NCI-H1417 treated with DMSO at 0.1 percent for 48 hours (cell line): ENCODE measurements at places on chromosomes 4 and X.

DNA sequence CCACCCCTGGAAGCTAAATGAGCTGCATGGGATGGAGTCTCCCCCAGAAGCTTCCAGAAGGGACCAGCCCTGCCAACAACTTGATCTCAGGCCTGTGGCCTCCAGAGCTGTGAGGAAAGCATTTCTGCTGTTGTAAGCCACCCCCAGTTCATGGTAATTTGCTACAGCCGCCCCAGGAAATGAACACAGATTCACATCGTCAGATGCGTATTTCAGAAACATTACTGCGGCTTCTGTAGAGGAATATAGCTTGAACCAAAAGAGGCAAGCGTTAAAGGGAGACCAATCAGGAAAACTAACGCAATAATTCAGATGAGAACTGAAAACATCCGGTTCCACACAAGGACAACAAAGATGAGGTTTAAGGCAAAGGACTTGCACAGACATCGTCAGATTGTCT is 128.4 kb upstream of the TBL1X start:
- DNase-seq: no peak

DNA sequence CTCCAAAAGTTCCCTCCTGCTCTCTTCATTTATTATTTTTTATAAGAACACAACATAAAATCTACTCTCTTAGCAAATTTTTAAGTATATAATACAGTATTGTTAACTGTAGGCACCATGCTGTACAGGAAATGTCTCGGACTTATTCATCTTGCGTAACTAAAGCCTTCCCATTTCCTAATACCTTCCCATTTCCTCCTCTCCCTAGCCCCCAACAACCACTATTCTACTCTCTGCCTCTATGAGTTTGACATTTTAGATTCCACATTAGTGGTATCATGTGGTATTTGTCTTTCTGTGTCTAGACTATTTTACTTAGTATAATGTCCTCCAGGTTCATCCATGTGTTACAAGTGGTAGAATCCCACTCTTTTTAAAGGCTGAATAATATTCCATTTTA is 15.8 kb upstream of the SYTL4 start:
- no peak for DNase-seq

DNA sequence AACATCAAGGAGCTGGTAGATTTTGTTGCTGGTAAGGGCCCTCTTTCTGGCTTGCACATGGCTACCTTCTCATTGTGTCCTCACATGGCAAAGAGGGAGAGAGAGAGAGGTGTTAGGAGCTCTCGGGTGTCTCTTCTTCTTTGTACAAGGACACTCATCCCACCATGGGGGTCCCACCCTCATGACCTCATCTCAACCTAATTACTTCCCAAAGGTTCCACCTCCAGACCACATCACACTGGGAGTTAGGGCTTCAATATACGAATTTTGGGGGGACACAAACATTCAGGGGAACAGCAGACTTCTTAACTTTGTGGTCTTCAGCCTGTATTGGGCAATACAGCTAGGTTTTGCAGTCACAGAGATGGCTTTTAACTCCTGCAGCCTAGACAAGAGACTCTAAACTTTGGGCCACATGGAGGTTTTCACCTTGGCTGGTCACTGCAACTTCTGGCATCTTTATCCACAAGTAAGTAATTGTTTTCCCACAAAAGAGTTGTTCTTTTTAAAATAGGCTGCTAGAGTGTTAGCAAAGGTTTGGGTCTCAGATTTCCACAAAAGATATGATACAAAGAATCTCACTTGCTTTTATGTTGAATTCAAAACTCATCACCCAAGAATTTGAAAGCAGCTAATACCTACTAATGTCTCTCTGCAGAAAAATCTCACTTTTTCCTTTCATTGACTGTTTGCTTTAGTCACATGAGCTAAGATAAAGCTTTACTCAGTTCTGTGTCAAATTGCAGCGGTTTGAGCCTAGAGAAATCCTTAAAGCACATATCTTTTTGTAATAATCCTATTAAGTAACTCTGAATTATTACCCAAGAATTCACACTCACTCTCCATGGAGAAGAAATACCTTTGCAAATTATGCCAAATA is 39.6 kb upstream of the BBS12 start:
- DNase-seq: no peak

DNA sequence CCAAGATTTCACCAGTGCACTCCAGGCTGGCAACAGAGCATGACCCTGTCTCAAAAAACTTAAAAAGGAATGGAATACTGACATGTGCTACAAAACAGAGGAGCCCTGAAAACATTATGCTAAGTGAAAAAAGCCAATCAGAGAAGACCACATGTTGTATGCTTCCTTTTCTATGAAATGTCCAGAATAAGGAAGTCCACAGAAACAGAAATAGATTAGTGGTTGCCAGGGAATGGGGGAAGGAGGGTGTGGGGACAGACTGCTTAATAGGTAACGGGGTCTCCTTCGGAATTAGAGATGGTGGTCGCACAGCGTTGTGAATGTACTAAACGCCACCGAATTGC is 30.1 kb upstream of the KIAA0232 start:
- DNase-seq: no peak

- DNase-seq: no peak
Observed at GRCh38 chr4:7311205-7311604, 118.9 kb downstream of the SORCS2 start.

DNA sequence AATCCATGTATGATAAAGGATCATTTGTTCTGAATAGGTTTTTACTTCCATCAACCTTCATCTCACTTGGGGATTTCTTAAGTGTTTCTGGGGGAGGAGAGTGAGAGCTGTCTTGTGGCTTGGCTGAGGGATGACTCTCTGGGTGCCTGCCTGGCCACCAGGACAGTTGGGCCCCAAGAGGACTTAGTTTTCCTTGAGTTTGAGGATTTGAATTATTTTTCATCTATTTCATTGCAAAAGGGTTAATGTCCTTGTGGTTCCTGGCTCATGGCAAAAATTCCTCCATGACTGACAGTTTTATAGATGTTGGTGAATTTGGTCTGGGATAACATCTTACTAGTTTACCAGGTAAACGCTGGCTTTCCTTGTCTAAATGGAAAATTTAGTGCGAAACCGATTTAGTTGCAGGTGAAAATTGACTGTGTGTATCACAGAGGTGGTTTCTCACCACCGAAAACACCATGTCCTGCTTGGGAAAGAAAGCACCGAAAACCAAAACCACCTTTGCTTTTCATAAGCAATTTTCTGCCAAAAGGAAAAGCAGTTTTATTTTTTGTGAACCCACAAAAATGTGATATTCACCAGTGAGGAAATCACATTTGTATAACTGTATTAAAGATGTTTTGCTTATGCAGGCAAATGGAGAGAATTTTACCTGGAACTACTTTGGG is 331.3 kb upstream of the SFRP2 start:
- no peak for DNase-seq

- DNase-seq: no peak
Observed at GRCh38 chr4:122221322-122221721, 69.2 kb downstream of the BLTP1 start.

- DNase-seq: no peak
Observed at GRCh38 chr4:6785572-6785925, 3.0 kb downstream of the KIAA0232 start.

DNA sequence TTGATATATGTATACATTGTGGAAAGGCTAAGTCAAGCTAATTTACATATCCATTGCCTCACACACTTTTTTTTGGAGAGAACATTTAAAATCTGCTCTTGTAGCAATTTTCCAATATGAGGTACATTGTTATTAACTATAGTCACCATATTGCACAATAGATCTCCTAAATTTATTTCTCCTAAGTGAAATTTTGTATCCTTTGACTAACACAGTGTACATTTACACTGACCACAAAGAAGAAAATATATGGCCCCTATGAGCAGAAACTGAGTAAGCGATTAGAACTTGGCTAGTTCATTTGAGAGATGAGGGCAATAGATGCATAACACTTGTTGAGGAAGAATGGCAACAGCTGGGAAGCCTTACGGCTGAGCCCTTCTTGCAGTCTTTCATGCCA is 20.3 kb upstream of the GUCY1B1 start:
- DNase-seq: no peak

- DNase-seq: no peak
Observed at GRCh38 chrX:16433021-16433420, 216.9 kb upstream of the S100G start.

DNA sequence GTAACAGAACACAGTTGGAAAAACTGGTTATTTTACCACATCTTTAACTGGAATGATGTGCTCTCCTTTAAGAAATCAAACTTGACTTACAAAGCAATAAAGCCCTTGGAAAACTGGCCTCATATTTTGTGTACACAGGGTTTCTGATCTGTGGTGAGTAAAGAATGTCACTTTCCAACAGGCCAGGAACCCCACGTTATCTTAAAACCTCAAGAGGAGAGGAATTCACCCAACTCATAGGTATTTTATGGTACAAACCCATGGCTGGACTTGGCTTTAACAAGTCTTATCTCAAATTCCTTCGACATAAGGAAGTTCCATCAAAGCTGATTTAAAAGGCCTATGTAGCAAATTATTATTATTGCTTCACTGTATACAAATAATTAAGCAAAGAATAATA is 1735.1 kb downstream of the PCDH7 start:
- no peak for DNase-seq

- DNase-seq: no peak
Observed at GRCh38 chr4:54840430-54840829, 182.7 kb downstream of the KIT start.

DNA sequence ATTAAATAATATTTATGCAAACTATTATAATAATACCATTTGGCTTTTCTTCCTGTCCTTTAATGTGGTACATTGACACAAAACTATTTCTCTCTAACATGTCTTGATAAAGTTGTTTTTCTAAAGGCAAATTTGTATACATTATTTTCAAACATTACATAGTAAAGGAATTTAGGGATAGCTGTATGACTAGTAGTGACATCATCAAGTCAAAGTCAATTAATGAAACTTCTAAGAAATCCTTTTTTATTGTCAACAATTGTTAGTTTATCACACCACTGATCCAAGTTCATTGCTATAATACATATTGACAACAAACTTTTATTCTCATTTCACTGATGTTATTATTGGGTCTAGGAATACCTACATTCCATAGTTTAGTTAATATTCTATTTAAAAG is 68.4 kb downstream of the TBCK start:
- no peak for DNase-seq

DNA sequence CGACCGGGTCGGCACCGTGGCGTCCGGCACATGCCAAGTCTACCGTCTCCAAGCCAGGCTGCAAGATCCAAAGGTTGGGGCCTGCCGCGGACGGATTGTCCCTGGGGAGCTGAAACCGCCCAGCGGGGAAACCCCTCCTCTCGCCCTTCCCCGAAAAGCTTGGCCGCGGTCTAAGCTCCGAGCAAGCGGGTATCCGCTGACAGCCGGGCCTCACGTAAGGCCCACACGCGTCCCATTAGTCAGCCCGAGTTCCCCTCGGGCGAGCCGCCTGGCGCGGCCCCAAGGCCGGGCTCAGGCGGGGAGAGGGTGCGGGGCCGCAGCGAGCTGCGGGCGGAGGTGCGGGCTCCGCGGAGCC is 6.8 kb upstream of the BCOR start:
- no peak for DNase-seq

GRCh38 chr4:72432282-72432681 is 136.7 kb downstream of the ADAMTS3 start:
- DNase-seq: no peak

DNA sequence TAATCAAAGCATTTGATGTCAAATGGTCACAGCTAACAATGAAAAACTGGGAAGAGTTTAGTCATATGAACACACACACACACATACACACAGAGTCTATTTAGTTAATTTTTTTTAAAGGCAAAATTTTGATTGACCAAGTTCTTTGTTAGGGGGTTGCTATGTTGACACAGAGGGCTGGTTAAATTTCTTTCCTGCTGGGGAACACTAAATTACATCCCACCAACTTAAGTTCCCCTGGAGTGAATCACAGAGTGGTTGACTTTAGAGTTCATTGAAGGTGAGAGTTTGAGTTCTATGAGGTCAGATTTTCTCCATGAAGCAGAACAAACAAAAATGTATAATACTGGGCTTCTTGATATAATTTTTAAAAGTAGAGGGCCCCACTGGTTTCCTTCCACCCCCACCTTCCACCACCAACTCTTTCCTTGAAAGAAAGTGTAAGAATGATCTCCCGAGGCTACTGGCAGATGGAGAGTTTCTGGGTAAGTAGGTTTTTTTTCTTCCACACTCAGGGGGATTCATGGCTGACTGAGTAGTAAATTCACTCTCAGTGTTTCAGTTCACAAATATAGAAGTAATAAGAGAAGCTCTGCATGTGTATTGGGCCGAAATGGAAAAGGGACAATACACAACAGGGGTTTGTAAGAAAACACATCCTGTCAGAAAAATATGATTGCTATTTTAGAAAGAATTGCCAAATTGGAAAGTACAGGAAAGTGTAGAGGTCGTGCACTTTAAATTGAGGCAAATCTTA is 917.0 kb upstream of the LCORL start:
- DNase-seq: no peak

DNA sequence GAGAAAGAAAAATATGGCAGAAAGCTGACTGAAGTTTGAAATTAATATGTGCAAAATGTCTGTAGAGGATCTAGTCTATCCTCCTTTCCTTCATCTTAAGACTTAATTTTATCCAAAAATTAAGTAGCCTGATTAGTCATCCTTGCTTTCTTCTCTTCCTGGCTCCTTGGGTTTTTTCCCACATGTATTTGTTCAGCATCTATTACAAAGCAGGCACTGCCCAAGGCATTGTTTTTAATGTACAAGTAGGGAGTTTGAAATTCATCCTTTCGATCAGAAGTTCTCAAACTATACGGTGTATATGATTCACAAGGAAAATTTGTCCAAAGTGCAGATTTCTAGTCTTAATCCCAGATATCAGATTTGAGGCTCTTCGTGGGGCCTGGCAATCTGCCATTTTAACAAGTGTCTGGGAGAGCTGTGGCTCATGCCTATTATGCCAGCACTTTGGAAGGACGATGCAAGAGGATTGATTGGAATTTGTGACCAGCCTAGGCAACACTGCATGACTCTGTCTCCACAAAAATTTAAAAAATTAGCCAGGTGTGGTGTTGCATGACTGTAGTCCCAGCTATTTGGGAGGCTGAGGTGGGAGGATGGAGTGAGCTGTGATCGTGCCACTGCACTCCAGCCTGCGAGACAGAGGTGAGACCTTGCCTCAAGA is 19.4 kb upstream of the YTHDC1 start:
- DNase-seq: no peak

DNA sequence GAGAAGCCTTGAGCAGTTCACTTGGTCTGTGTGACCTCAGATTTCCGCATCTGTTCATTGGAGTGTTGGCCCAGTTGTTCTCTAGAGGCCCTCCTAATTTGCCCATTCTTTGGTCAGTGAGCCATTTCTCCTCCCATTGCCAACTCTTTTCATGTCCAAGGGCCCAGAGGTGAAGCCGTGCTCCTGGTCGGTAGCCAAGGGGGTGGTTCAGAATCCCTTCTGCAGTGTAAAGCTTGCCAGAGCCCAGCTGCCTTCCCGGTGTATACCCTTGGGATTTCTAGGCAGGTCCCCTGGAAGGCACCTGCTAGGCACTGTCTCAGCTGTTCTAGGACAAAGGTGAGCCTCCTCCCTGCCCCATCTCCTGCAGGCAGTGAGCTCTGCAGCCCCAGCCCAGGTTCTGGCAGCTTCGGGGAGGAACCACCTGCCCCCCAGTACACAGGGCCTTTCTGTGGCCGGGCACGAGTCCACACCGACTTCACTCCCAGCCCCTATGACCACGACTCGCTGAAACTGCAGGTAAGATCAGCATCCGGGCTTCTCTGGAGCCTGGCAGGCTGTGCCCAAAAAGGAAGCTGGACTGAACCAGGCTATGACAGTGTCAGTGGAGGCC is 12.3 kb downstream of the SASH3 start:
- no peak for DNase-seq

GRCh38 chrX:44062840-44063239 is 89.7 kb upstream of the NDP start:
- no peak for DNase-seq

GRCh38 chr4:41161355-41161754 is 53.0 kb downstream of the APBB2 start:
- no peak for DNase-seq

GRCh38 chr4:38280323-38280706 is 320.1 kb downstream of the PTTG2 start:
- DNase-seq: no peak
